ENCODE measurements at places on chromosomes 12 and 14.
A peak's percentile ranks its signal among the peaks of the same experiment; 100 is the strongest.

DNA sequence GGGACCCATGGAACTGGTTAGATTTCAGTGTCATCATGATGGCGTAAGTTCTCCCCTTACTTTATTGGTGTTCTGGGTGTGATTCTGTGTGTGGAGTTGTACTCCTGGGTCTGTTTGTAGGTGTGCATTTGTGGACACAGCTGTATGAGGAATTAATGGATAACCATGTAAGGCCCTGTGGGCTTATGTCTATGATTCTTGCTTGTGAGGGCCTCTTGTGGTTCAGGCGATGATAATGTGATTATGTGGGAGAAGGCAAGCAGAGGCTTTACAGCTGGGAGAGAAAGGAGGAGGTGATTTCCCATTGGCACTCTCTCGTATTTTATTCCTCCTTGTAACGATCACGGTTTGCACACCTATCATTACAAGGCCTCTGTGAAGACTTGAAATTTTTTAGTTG, 96.1 kb downstream of the SCN8A start:
- DNase-seq, result no peak

GRCh38 chr14:53144244-53144643, 8.9 kb downstream of the DDHD1 start:
- DNase-seq, result no peak

DNA sequence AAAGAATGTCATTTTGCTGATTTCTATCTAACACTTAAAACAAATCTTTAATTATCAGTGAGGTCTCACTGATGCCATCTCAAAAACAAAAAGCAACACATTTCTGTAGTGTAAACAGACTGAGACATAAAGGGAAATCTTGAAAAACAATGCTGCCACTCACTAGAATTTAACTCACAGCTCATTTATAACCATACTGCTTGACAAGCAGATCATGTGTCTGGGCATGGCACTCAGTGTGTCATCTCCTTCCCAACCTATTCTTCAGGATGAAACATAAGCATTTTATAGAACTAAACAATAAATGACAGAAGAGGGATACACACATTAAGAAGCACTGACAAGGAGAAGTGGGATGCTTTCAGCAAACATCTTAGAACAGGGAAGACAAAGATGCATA, 22.4 kb downstream of the ATF7 start:
- DNase-seq, result no peak

DNA sequence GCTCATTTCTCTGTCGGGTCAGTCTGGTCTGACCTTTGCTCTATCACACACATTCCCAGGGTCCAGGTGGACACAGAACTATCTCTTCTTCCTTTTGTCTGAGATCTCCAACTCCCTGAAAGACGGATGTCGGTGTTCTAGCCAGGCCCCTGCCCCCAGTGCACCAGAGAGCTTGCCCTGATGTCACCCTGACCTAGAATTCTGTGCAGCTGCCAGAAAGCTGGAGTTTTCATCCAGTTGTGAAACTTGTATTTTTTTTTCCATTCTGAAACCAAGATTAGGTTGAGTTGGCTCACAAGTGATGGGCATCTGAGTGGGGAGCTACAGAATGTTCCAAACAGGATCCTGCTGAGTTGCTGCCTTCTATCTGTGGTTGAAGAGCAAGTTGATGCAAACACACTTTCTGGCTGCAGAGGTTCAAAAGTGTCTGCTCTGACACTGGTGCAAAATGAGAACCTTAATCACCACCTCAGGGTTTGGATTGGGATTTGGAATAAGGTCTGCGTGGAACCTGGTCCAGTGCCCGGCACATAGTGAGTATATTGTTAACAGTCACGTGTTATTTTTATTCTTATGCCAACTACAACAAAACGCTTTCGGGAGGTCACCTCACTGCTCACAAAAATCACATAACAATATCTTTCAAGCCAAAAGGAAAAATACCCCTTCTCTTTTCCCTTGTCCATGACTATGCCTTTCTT, 211.5 kb downstream of the SLC15A4 start:
- DNase-seq, result no peak

- no peak for DNase-seq
Measured at GRCh38 chr14:99505089-99505488, 23.9 kb downstream of the CCNK start.

DNA sequence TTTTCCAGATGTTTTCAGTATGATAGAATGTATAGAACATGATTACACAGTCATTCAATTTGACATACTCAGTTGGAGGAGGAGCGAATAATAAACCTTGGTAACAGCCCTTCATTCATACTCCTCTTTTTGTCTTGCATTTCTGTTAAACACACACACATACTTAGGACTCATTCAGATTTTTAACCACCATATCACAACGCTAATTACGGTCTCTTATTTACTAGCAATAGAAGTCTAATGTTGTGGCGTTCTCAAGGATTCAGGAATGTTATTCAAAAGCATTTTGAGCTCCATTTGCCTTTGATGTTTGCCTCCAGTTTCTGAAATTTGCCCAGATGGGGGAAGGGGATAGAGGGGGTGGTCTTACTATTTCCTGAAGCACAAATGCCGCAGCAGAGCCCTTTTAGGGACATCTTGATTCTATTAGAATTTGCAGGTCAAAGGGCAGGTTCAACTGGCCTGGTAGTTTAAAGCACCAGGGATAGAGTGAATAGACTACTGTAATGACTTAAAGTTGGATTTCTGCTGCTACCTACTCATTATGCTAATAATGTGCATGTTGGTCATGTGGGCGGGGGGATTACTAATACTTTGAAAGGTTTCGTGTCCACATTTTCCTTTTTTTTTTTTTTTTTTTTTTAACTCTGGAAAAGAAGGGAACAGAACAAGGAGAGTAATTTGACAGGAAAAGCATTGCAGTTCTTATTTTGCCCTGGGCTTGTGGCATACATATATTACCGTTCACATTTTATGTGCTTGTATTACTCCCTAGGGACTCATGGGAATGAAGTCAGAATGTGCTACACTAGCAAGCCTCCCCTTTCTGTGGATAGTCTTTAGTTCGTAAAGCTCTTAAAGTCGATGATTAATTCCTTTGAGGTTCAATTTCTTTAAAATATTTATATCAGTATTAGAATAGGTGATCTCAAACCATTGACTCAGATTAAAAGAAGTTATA, 226.8 kb downstream of the FBXL14 start:
- no peak for DNase-seq

DNA sequence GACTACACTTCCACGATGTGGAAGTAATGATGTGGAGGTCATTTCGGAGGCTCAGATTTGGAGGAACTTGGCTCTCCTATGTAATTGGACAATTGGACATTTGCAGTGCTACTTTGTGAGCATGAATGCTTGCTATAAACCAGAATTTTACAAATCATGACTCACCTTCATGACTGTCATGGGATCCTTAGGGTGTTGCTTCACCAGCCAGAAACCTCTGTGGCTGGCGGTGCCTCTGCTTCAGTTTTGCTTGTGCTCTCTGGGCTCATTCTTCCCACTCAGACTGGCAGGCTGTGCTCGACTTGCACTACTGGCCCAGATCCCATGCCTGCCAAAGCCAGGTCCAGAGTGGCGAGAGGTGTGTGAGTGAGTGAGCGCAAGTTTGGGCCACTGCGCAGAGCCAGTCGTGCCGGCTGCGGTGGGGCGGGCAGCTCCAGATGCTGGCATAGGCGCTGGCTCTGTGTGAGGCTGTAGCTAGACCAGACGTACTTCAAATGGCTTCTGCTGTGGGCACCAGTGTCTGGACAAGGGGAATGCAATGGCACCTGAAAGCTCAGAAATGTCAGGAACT, 387.8 kb downstream of the AEBP2 start:
- DNase-seq, result no peak

GRCh38 chr14:59055439-59056045, 132.9 kb upstream of the DAAM1 start:
- peak; percentile 69 for DNase-seq

DNA sequence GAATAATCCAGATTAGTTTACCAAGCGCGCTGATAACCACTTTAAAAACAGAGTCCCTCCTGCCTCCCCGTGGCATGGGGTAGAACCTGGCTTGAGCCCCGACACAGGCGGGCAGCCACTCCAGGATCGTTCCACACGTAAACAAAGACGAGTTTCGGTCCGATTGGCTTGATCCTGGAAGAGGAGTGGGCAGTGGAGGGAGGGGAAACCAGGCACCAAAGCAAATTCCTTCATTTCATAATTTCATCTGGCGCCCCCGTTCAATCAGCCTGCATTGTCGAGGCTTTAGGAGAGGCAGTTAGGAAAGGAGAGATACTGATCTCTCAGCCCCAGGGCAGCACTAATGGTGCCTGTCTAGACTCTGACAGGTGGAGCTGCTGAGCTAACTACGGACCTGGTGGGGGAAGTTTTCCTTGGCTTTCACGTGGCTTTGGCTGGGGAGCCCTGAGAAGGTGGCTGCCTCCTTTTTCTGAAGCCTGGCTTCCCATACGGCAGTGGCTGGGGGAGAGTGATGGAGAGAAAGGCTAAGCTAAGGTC, 751 bp upstream of the GPRC5A start:
- DNase-seq, result peak; percentile 79

- no peak for DNase-seq
Measured at GRCh38 chr12:102534899-102535298, 54.5 kb upstream of the IGF1 start.

DNA sequence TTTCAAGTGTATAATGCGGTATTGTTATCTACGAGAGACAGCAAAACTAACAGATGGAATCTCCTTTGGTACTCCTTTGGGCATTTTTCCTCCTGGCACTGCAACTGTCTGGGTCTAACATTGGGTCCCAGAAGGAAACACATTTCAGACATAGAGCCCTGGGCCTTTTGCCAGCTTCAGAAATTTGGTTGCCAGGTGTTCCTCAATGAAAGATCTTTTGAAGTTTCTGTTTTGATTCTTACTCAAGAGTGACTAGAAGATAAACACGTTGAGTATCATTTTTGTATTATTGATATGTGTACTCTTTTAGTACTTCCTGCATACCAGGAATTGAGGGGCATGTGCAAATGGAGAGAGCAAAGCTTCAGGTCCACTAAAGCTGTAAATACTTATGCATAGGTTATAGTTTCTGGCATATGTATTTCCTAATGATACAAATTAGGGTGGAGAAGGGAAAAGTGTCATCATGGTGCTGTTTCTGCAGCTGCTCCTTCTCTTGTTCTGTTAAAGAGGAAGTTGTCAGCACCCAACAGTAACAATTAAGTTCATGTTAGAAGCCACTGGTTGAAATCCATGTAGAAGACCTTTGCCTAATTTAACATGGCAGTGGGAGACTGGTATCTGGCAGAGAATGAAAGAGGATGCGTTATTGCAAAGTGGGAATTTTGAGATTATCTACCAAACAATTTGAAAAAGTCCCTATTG, 53.5 kb downstream of the SLC38A6 start:
- DNase-seq, result peak; percentile 95

- DNase-seq, result no peak
Measured at GRCh38 chr12:2294651-2295475, 242.1 kb downstream of the CACNA1C start.

- no peak for DNase-seq
Measured at GRCh38 chr14:74242021-74242779, 3.0 kb downstream of the VSX2 start.

DNA sequence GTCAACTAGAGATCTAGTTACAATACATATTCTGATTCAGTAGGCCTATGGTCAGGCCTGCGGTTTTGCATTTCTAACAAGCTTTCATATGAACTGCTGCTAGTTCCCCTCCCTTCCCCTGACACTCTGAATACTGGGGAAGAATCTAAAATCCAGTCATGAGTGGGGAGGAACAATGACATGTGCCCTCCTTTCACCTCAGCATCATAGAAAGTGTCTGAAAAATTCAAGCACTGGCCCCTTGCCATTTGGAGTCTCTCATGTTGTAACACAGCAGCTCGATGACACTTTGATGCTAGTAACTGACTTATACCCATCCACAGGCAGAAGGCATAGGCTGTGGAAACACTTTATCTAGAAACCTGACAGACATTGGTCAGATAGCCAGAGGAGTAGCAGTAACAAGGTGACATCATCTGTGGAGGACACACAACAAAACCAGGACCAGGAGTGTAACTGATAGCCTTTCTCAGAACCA, 161.9 kb upstream of the RASSF8 start:
- no peak for DNase-seq

DNA sequence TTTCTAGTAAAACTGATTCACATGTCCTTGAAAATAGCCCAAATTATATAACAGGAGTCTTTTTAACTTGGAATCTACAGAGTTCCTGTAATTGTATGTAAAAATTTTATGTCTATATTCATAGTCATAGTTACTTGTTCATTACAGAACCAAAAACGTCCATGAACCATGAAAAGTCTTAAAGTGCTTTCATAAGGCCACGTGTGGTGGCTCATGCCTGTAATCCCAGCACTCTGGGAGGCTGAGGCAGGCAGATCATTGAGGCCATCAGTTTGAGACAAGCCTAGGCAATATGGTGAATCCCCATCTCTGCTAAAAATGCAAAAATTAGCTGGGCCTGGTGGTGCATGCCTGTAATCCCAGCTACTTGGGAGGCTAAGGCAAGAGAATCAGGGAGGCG, 48.4 kb downstream of the GALNT4 start:
- DNase-seq, result no peak

DNA sequence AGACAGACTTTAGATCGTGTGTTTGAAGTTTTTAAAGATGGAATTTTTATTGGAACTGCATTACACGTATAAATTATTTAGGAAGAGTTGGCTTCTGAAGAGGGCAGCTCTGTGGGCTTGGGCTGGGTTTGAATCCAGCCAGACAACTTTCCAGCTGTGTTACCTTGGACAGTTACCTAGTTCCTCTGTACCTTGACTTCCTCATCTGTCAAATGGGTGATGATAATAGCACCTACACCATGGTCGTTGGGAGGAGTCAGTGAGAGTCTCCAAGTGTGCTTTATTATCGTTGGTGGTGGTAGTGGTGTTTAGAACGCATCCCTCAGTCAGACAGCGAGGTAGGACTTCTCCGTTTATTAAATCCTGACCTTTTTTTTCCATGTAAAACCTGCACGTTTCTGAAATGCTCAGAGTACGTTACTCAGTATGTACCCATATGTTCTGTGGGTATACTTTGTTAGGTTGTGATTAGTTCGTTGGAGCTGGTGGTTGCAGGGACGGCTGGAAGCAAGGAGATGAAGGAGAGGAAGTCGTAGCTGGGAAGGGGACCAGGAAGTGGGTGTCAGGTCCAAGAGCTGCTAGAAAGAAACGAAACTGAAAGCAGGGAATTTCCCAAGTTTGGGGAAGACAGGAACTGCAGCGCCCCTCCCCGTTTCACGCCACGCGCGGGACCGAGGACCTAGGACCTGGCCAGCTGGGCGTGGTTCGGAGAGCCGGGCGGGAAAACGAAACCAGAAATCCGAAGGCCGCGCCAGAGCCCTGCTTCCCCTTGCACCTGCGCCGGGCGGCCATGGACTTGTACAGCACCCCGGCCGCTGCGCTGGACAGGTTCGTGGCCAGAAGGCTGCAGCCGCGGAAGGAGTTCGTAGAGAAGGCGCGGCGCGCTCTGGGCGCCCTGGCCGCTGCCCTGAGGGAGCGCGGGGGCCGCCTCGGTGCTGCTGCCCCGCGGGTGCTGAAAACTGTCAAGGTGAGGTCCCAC, at the start of gene OAS3:
OAS3 (plus strand) TSS at position 734 of the 979 bp plus-strand sequence; CDS start at position 791, 57 bp downstream.
- peak; percentile 29 for DNase-seq
